ENCODE measurements at places on chromosomes 16 and 17. TPM values are rescaled to one million over a fixed set of nuclear protein-coding genes. Genes with fewer than 3 reads are reported as not detected.

The HOXB6 gene
- total RNA-seq = 9.4 TPM

The PPP1R1B gene
- total RNA-seq = not detected

The GPR179 gene
- total RNA-seq = not detected

The PRAC2 gene
- not detected for total RNA-seq

The JMJD8 gene
- 68.5 TPM for total RNA-seq

The IFI35 gene
- 256 TPM for total RNA-seq

The TMEM92 gene
- total RNA-seq = 0.99 TPM

The SLC5A10 gene
- total RNA-seq = 0.27 TPM

The SHISA6 gene
- total RNA-seq = not detected

The HS3ST3A1 gene
- 3.6 TPM for total RNA-seq

The SOCS1 gene
- 6.6 TPM for total RNA-seq

The TBC1D3L gene
- total RNA-seq = not detected

GRCh38 chr17:45973946-45974859 is 24.8 kb upstream of the STH start:
- no peak for DNase-seq

GRCh38 chr16:11630046-11630767 is 38.0 kb upstream of the SNN start:
- peak; percentile 78 for DNase-seq

DNA sequence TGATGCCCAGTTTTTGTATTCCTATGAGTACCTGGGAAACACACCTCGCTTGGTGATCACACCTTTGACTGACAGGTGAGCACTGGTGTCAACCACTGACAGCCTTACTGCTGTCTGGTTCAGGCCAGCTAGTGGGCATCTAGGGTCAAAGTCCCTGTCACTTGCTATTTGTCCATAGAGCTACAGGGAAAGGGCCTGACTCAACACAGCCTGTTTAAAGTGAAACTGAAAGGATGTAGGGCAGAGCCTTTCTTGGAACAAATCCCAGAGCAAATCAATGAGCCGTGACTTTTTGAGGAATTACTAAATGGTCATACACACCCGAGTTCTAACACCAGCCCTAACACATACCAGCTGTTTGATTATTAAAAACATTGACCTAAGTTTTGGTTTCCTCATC is 106.8 kb downstream of the DNAH9 start:
- peak; percentile 37 for DNase-seq

DNA sequence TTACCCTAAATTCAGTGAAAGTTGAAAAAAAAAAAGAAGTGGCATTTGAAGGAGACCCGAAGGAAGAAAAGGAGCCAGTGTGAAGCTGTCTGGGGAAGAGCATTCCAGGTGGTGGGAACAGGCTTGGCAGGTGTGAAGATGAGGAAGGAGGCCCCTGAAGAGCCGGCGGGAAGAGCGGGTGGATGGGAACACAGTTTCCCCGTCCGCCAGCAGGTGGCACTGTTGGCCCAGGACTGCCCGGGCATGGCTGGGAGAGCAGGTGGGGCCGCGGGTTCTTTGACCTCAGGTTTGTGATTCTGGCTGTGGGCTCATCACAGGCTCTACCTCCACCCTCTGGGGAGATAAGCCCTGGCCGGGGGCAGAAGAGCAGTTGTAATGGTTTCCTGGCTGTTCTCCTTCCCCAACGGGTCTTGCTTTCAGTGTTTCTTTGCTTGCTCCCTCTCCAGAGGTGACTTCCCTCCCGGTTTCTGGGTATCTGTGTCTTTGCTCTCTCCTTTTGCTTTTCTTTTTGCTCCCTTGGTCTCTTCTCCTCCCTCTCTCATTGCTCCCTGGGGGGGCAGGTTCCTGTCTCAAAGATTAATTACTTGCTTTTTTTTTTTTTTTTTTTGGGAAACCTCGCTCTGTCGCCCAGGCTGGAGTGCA is 32.3 kb downstream of the RAP1GAP2 start:
- DNase-seq = peak; percentile 38

DNA sequence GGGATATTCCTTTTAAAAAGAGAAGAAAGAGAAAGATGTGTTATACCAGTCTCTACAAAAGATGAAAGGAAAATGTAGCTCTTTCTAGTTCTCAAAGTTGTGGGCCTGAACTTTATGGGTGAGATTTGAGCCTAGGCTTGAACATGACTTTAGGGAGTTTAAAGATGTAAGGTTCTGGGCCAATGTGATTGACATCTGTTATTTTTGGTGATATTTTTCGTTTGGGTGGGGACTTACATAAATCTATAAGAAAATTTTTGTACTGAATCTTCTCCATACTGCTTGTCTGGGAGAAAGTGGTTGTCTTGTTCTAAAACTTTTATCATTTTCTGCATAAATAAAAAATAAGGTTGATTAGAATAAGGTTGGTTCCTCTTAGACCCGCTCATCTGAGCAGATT is 4.8 kb downstream of the PRKCA start:
- DNase-seq = no peak

- peak; percentile 82 for DNase-seq
Measured at GRCh38 chr16:75506574-75506973, 11.3 kb upstream of the CHST6 start.

GRCh38 chr16:2715519-2715918 is 4.5 kb downstream of the PRSS27 start:
- no peak for DNase-seq

DNA sequence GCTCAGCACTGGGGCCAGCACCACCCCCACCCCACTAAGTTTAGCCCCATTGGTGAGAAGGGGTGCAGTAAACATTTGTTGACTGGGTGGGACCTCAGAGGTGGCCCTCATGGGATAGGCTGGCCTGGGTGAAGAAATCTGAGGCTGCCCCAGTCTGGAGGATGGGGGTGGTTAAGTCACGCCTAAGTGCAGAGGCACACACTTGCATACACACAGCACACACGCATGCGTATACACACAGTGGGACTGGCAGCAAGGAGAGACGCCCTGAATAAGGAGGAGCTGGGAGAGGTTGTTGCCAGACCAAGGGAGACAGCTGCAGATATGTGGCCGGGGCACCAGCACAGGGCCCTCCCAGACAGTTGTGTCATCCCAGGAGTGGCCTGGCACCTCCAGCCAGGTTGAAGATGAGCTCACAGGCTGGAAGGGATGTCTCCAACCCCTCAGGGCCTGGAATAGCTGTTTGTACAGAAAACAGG is 3.0 kb upstream of the BCAR1 start:
- DNase-seq = peak; percentile 74

- peak; percentile 83 for DNase-seq
Measured at GRCh38 chr17:15298176-15298575, 33.0 kb upstream of the PMP22 start.

DNA sequence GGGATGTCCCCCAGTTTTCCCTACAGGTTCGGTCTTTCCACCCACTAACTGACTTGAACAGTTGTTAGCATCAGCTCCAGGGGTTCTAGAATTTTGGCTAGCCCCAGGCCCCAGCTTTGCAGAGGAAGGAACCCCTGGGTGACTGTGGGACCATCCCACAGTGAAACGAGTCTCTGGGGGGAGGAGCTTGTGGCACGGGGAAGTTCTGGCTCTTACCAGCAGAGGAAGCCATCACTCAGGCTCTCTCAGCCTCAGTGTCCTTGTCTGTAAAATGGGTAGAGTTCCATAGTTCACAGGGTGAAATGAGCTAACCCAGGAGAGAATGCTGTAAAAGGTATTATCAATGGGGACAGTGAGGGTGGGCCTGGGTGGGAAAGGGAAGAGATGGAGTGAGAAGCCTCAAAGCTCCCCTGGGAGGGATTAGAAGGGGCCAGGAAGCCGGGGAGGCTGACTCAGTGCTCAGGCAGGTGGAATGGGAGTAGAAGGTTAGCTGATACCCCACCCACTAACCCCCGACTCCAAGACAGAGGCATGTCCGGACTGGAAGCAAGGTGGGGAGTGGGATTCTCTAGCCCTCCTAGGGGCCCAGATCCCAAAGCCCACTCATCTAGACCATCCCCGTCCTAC is 30.9 kb upstream of the CDC42EP4 start:
- no peak for DNase-seq

GRCh38 chr17:62780269-62780668 is 27.8 kb downstream of the MARCHF10 start:
- peak; percentile 63 for DNase-seq

DNA sequence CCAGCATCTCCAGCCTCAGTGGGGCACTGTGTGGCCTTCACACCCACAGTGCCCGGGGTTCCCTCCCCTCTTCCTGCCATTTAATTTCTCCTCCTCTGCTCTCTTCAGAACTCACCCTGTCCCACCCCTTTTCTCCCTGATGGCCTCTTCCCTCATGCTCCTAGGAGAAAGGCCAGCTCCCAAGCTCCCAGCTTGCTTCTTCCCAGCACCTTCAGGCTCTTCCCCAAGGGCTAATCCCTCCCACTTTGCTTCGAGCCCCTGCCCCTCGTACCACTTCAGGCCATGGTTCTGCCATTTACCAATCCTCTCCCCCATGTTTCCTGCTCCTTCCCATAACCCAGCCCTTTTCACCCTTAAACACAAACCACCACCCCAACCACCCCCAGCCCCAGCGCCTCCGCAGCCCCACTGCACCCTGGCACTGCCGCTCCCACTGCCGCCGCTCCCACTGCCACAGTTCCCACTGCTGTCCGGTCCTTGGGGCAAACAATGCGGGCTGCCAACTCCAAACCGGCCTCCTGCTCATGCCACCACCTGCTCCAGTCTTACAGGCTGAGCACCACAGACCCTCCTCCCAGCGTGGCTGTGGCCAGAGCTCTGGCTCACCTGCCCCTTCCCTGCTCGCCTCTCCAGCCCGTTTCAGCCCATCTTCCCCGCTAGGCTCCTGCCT is 28.6 kb downstream of the ADAM11 start:
- DNase-seq = no peak

DNA sequence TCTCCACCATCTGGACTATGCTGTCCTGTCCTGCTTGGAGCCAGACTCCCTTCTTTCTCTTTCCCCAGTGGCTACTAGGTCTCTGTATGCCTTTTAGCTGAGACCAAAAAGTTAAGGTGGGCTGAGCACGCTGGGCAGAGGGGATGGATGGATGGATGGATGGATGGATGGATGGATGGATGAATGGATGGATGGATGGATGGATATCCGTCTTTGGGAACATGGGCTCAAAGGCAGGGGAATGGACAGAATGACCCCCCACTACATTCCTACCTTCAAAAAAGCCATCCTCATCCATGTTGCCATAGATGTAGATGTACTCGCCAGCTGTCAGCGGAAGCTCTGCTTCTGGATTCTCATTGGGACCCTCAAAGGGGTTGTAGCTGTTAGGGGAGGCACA is 12.8 kb downstream of the TSPOAP1 start:
- DNase-seq = no peak

DNA sequence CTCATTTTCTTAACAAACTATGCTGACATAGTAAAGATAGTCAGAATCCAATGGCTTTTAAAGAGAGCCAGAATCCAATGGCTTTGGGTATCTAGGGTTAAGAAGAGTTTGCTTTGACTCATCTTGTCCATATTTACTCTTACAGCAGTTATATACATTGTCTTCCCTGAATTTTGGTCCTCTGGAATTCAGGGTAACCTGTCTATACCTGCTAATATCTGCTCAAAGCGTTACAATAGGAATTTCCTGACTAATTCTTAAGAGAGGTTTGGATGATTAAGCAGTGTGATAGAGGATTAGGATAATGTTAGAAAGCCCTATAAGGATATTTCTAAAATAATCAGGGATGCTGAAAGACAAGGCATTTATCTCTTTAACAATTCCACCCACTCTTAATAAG is 2.0 kb upstream of the CDH8 start:
- no peak for DNase-seq

DNA sequence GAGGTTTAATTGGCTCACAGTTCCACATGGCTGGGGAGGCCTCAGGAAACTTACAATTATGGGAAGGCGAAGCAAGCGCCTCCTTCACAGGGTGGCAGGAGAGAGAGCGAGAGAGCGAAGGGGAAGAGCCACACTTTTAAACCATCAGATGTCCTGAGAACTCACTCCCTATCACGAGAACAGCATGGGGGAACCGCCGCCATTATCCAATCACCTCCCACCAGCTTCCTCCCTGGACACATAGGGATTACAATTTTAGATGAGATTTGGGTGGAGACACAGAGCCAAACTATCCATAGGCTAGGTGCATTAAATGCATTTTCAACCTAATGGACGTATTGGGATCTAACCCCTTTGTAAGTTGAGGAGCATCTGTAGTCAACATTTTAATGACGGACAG is 4.9 kb upstream of the ANKRD40 start:
- DNase-seq = no peak

DNA sequence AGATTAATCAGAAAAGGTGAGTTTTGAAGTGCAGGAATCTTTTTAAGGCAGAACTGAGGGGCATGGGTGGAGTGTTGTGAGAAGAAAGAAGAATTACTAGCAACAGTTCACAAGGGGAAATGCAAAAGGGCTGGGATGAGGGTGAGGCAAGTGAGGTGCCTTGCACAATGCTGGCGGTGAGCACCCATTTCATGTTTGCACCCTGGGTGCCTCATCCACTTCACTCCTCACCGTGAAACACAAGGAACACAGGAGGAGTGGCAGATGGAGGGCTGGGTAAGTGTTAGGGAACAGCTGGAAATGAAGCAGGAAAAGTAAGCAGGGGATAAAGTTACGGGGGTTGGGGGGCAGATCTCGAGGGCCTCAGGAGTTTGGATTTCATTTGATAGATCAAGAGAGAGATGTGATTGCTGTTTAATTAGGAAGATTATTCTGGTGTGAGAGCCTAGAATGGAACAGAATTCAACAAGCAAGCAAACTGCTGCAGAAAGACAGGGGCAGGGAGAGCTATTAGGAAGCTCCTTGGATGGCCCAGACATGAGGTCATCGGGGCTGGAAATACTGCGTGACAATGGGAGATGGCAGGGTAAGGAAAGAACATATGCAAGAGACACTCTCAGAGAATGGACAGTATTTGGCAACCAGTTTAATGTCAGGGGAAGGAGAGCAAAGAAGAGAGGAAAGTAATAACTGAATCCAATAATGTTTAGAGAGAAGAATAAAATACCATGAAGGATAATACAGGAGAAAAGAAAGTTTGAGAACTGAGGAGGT is 8.3 kb upstream of the HEATR6 start:
- peak; percentile 58 for DNase-seq

DNA sequence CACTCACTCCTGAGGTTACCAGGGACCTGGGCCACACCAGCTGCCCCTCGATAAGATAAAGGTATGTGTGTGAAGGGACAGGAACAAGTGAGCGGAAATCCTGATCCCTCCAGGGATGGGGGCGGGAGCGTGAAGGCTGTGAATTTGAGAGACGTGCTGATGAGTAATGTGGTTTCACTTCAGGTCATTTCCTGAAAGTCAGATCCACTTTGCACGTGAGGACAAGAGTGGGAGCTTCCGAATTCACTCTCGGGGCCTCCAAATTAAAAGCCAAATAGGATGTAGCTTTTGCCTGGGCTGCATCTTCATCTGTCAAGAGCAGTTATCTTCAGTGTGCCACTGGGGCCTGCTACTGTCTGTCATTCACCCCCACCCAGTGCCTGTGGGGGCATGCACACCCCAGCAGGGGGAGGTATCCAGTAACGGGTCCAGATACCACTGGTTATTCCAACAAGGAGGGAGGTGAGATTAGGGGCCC is 87.4 kb upstream of the LHX1 start:
- DNase-seq = peak; percentile 92

DNA sequence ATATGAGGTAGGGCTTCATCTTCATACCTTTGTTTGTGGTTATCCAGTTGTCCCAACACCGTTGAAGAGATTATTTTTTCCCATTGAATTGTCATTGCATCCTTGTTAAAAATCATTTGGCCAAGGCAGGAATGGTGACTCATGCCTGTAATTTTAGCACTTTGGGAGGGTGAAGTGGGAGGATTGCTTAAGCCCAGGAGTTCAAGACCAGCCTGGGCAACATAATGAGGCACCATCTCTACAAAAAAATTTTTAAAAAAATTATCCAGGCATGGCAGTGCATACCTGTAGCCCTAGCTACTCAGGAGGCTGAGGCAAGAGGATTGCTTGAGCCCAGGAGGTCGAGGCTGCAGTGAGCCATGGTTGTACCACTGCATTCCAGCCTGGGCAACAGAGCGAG is 223.9 kb downstream of the TANC2 start:
- peak; percentile 66 for DNase-seq

Data from M059J (cell line).